ENCODE measurements at places on chromosomes 16 and 17. TPM values are rescaled to one million over a fixed set of nuclear protein-coding genes. Genes with fewer than 3 reads are reported as not detected.

The PNPO gene
- 6.7 TPM for total RNA-seq

The MLKL gene
- total RNA-seq: 0.42 TPM

The TEX19 gene
- 1.4 TPM for total RNA-seq

The STX1B gene
- 11.0 TPM for total RNA-seq

The COL1A1 gene
- 112 TPM for total RNA-seq
